ENCODE measurements at places on chromosomes 13 and 19.

- no peak for DNase-seq
Observed at GRCh38 chr13:112160558-112160957, 93.6 kb downstream of the SOX1 start.

- no peak for DNase-seq
Observed at GRCh38 chr13:91154558-91155353, 192.7 kb upstream of the MIR17HG start.

DNA sequence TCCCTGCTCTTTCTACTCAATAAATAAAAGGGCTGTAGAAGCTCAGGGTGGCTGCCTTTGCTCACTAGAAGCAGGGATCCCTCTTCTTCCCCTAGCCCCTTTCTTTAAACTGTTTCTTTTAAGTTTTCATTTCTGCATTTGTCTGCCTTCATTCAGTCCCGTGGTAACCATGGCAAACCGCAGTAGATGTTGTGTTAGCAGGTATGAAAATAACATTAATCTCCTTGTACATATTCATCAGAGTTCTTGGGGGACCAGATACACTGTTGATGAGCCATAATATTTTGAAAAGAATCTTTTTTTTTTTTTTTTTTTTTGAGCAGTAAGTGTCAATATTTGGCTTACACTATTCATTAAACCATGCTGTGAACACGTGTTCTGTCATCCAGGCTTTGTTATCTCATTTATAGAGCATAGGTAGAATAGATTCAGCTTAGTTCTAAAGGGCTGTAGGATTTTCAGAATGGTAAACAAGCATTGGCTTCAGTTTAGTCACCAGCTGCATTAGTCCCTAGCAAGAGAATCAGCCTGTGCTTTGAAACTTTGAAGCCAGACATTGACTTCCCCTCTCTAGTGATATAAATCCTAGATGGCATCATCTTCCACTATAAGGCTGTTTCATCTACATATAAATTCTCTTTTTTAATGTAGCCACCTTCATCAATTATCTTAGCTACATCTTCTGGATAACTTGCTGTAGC is 59.4 kb upstream of the SPRY2 start:
- no peak for DNase-seq

DNA sequence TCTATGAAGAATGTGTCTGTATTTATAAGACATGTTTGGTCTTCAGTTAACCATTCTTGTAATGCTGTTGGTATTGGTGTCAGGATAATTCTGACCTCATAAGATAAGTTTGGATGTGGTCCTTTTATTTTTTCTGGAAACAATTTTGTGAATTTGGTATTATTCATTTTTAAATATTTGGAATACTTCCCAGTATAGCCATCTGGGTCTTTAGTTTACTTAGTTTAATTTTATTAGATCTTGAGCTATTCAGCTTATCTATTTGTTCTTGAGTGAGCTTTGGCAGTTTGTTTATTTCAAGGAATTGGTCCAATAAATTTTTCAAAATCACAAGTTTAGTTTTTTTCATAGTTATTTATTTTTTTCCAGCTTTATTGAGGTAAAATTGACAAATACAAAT is 335.4 kb upstream of the PCDH20 start:
- DNase-seq, result no peak

DNA sequence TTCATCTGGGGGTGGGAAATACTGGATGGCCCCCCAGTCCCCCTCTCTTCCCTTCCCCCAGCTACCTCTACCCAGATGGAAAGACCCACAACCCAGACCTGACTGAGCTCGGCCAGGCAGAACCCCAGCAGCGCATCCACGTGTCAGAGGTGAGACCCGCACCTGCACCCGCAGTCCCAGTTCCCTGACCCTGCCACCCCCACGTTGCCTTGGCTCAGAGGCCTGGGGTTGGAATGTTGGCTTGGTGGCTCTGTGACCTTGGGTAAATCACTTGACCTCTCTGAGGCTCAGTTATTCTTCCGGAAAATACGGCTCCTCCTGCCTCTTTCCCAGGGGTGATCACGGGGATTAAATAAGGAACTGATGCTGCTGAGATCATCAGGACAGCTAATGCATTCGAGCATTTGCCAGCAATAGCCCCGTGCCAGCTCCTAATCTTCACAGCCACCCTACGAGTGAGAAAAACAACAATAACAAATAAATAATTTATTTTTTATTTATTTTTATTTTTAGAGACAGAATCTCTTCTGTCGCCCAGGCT is 12.3 kb downstream of the CBLC start:
- DNase-seq, result no peak

DNA sequence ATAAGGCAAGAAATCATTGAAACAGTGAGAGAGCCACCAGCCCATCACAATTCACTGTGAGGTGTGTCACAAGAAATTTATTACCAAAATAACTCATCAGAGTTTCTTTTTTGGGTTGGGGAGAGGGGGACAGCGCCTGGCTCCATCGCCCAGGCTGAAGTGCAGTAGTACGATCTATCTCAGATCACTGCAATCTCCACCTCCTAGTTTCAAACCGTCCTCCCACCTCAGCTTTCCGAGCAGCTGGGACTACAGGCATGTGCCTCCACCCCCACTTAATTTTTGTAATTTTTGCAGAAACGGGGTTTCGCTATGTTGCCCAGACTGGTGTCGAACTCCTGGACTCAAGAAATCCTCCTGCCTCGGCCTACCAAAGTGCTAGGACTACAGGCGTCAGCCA is 3.6 kb downstream of the IFNL1 start:
- no peak for DNase-seq

DNA sequence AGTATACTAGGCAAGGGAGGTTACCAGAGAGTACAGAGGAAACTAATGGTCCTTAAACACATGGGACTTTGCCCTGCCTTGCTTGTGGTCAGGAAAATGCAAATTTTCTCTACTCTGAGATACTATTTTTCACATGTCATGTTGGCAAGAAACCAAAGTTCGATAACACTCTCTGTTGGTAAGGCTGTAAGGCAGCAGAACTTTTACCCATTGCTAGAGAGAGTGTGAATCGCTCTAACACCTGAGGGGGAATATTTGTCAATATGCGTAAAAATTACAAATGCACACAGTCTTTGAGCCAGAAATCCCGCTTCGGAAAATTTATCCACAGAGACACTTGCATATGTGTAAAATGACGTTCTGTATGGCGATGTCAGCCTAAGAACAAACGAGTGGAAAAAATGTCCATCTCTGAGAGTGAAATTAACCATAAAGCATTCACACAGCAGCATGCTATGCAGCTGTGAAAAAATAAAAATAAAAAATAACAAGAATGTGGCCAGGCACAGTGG is 9.5 kb upstream of the RFX1 start:
- peak; percentile 75 for DNase-seq

DNA sequence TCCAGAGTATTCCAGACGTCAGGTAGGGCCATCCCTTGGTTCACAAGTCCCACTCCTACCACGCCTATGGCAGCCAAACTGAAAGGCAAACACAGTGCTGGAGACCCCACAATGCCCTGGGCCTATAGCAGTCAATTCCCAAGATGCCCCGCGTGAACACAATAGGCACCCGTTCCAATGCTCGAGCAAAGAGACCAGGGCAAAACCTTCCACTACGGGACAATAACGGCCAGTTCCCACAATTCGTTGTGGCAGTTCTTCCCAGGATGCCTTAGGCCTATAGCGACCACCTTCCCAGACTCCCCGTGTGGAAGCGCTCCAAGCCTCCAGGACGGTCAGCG is 538 bp downstream of the ZNF428 start:
- DNase-seq, result peak; percentile 81

GRCh38 chr13:22210134-22210930 is 539.5 kb downstream of the FGF9 start:
- DNase-seq, result no peak

- no peak for DNase-seq
Observed at GRCh38 chr13:25069911-25070310, 26.0 kb upstream of the PABPC3 start.

- no peak for DNase-seq
Observed at GRCh38 chr19:1501200-1501595, 10.2 kb downstream of the REEP6 start.

DNA sequence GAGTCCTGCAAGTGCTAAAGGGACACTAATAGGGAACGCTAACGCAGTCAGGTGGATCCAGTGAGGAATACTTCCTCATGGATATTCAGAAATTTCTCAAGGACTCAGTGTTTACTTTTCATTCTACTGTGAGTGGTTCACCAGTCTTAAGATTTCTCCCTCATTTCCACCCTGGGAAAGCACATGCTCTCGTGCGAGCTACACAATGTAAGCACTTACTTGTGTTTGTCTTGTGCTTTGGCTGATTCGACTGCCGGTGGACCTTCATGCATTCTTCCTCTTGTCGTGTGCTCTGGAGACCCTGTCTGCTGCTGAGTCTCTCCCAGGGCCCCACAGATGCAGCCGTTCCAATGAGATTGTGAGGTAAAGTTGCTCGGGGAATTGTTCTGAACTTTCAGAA is 180.1 kb downstream of the NUFIP1 start:
- no peak for DNase-seq

DNA sequence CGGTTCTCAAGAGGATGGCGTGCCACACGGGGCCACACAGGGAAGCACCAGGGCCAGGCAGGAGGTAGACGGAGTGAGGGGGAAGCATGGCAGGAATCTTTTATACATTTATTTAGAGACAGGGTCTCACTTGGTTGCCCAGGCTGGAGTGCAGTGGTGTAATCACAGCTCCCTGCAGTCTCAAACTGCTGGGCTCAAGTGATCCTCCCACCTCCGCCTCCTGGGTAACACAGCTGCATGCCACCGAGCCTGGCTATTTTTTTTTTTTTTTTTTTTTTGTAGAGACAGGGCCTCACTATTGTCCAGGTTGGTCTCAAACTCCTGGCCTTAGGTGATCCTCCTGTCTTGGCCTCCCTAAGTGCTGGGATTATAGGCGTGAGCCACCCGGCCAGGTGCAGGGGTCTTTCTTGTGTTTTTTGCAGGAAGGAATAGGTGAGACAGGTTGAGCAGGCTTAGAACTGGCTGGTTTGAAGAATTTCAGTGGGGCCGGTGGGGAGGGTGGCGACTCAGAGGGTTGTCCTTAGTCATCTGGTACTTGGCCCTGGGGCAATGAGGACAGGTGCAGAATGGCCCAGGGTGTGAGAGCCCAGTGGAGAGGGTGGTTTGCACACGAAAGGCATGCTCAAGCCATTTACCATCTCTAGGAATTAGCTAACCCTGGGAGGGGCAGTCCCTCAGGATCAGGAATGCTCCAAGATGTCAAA is 7.6 kb downstream of the SSC5D start:
- DNase-seq, result no peak

DNA sequence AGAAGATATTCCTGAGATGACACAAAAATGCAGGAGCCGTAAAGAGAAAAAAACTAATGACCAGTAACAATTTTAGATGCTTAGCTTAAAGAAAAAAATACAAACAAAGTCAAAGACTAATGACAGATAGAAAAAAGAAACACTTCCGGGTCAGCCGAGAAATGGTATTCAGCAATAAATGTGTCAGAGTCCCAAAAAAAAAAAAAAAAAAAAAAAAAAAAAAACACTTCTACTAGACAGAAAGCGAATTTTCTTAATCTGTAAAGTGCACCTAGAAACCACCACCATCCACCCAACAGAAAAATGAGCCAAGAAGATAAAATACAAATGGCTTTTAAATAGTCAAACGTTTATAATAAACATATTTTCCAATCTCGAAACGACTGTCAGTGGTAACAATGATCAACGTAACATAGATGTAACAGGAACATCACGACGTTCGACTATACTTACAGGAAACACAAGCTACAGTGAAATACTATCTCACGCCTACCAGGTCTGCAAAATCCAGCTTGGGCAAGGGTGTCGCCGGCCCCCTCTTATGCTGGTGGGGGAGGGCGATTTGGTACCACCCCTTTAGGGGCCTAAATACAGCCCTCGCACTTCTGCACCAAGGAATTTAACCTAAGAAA is 10.6 kb downstream of the ABHD17A start:
- DNase-seq, result no peak

GRCh38 chr13:35770756-35771297 is 294.3 kb upstream of the MAB21L1 start:
- no peak for DNase-seq

DNA sequence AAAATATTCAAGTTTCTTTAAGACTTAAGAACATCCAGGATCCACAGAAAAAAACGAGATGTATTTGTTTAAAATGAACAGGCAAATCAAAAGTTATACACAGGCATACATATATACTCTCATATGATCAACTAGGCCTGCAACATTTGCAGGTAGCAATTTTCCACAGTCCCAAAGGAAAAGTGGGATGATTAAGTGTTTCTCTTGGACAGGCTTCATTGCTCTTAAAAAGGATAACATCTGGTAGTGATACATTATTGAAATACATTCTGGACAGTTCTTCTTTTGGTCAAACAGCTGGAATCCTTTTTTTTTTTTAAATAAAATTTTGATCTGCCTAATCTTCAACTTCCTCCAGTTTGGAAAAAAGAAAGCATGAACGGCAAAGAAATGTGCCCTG is 114.8 kb upstream of the TDRD3 start:
- no peak for DNase-seq

GRCh38 chr19:12224676-12225075 is 61.8 kb downstream of the ZNF136 start:
- DNase-seq, result no peak

DNA sequence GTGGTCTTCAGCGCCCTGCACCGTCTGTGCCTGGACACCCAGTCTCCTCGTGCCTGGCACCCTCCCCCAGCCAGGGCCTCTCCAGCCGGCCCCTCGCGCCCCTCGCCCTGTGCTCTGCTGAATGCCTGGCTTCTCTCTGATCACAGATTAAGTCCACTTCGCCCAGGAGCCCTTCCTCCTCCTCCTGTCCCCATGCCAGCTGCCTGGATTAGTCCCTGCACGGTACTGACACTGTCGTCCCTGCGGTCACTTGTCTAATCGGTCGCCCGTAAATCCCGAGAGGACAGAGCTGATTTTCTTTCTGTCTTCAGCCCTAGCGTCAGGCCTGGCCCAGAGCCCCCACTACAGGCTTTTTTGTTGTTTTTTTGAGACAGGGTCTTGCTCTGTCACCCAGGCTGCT is 6.6 kb downstream of the THOP1 start:
- no peak for DNase-seq

- DNase-seq, result no peak
Observed at GRCh38 chr13:103101901-103102300, 35.7 kb upstream of the SLC10A2 start.

- no peak for DNase-seq
Observed at GRCh38 chr13:48624858-48625257, 28.9 kb upstream of the CYSLTR2 start.

DNA sequence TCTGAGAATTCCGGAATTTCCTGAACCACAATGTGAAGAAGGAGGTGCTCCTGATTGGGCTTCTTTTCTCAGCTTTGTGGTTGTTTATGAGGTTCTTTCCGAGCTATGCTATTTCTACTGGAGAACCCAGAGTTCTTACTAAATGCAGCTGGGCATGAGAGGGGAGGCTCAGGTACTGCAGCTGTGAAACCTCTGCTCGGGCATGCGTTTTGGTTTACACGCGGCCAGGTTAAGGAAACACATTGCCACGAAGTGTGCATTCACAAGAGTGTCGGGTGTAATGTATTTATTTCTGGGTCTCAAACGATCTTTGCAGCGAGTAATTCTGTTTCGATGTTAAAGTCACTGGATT is 661 bp upstream of the MIR17HG start:
- peak; percentile 47 for DNase-seq

GRCh38 chr13:23558675-23559536 is 11.3 kb upstream of the TNFRSF19 start:
- DNase-seq, result peak; percentile 30

All from GM20000 (cell line).